ENCODE measurements at places on chromosomes 13 and 19. TPM values are rescaled to one million over a fixed set of nuclear protein-coding genes. Genes with fewer than 3 reads are reported as not detected.

Gene MBD3L3
- not detected for total RNA-seq

Gene ERFL
- total RNA-seq = not detected

Gene RFPL4A
- not detected for total RNA-seq

Gene RUBCNL
- total RNA-seq = not detected

Gene FIZ1
- total RNA-seq = 0.83 TPM

Gene PLIN5
- not detected for total RNA-seq
